ENCODE measurements at places on chromosomes 3 and 15. TPM values are rescaled to one million over a fixed set of nuclear protein-coding genes. Genes with fewer than 3 reads are reported as not detected.

Gene WNT5A
- 4.2 TPM for total RNA-seq

Gene HTR3D
- total RNA-seq, result not detected

Gene SNTN
- total RNA-seq, result not detected

Gene TPRG1
- total RNA-seq, result 0.43 TPM

Gene SMCO1
- total RNA-seq, result not detected

Gene TRPM1
- total RNA-seq, result 0.11 TPM

Measured in dermis lymphatic vessel endothelial cell (primary cell).